AG08395 (cell line): ENCODE measurements at places on chromosomes 2 and 18.
A peak's percentile ranks its signal among the peaks of the same experiment; 100 is the strongest.

DNA sequence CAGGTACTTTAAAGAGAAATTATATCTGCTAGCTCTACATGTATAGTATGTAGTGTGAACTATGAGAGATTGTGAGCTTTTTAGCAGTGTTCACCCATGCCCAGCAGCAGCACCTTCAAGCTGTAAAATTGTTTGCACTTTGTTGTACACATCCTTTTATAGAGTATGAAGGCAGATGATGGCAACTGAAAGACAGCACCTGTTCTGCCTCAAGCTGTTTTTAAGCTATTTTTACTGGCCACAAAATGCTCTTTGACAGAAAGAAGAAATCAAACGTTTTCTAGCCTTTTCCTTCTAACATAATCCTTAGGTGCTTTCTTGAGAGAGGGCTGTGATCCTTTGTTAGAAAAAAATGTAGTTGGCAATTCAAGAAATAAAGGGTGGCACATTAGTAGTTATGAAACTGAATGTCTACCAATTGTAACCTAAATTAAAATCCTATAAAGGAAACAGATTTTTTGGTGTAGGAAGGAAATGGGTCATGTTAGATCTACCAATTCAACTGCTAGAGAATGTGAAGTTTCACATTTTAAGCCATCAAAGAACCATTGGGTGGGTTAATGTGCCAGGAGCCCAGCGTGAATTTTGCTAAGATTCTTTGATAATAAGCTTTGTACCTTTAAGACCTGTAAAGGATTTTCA, 59.5 kb downstream of the R3HDM1 start:
- DNase-seq: no peak

DNA sequence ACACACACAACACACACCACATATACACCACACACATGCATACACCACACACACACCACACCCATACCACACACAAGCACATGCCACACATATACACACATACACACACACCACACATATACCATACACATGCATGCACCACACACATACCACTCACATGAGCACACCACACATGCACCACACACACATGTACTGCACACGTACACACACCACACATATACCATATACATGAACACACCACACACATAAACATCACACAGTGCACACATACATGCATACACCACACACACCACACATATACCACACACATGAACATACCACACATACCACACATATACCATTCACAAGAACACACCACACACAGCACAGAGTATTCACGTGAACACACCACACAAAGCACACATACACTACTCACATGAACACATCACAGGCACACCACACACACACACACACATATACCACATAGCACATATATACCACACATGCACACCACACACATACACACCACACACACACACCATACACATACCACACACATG, 219.9 kb upstream of the RAB6C start:
- DNase-seq: no peak

GRCh38 chr2:10009811-10010781, 33.3 kb upstream of the KLF11 start:
- peak; percentile 78 for DNase-seq

GRCh38 chr18:6886797-6887330, 157.3 kb downstream of the ARHGAP28 start:
- DNase-seq: no peak

DNA sequence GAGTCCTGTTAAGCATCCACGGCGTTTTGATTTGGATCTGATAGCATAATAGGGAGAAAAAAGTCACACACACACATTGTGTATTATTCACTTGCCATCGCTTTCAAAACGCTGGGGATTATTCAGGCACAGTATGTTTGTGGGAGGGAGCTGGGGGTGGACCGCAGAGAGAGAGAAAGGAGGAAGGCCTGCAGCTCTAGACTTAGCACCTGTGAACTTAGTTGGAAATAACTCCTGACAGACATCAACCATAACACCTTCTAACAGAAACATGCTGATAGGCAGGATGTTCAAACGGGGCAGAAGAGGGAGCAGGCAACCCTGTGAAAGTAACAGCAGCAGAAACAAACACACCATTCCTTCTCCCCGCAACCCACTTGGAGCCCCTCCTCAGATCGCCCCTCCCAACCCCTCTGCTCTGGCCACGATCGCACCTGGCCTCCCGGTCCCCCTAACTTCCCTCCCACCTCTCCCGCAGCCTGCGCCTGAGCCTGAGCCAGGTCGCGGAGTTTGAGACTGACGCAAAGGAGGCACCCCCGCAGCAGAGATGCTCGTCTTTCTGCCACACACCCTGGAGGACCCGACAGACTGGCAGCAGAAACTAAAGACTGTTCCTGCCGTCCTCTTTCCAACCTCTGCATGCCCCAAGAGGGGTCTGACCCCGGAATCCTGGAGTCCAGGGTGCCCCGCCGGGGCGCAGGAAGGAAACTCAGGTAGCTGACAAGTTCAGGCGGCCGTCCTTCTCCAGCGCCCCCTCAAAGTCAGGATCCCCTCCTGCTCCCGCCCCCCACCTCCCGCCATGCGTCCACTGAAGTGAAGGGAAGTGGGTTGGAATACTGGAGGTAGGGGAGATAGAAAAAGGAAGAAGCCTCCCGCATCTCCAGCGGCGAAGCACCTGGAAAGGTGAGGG, 738 bp downstream of the CHST9 start:
- DNase-seq: no peak

DNA sequence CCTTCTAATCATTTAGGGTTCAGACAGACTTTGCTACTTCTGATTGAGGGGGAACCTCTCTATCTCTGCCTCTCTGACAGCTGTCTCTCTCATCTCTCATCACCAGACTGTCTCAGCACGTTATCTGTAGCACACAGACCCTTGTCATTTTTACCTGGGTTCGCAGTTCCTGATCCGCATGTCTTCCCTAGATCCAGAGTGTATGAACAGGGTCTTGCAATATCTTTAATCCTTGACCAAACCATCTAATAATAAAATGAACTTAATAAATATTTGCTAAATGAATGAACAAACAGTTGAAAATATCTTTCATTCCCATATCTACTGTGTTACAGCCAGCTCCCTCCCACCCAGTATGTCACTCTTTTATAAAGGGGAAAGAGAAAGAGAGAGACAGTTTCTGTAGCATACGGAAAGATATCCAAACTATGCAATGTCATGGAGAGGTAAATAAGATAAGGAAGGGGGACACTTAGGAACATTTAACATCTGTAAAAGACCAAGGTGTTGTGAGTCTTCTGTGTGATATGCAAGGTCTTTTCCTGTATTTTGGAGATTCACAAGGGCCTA, 507.6 kb downstream of the SUCLG1 start:
- DNase-seq: no peak

DNA sequence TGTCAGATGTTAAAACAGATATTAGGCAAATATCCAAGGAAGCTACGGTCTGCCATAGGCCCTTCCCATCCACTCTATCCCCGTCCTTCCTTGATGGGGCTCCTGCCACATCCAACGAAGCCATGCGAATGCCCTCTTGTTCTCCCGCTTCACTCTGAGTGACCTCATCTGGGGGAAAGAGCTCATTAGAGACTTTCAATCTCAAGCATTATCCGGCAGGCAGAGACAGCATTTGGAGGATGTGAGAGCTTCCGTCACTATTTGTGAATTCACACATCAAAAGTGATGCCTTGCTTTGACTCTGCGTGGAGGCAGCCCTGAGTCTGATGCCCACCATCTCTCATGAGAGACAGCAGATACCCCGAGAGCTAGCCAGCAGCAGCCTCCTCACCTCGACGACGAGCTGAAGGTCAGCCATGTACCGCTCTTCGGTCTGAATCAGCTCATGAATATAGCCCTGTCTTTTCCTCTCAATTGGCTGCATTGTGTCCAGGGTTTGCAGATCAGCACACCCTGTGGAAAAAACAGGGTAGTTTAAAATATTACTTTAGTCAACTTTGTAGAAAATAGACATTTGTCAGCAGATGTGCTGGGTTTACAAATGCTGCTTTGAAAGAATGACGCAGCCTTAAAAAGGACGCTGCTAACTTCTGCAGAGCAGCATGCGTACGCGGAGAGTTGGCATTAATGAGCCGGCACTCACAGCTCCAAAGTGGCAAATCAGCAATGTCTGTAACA, 45.9 kb downstream of the FAM228A start:
- DNase-seq: no peak

DNA sequence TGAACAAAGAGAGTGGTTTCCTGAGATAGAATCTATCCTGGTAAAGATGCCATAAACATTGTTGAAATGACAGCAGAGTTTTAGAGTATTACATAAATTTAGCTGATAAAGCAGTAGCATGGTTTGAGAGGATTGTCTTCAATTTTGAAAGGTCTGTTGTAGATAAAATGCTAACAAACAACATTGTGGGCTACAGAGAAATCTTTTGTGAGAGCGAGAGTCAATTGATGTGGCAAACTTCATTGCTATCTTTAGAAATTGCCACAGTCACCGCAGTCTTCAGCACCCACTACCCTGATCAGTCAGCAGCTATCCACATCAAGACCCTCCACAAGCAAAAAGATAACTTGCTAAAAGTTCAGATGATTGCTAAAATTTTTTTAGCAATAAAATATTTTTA, 17.5 kb downstream of the VRK2 start:
- DNase-seq: no peak

DNA sequence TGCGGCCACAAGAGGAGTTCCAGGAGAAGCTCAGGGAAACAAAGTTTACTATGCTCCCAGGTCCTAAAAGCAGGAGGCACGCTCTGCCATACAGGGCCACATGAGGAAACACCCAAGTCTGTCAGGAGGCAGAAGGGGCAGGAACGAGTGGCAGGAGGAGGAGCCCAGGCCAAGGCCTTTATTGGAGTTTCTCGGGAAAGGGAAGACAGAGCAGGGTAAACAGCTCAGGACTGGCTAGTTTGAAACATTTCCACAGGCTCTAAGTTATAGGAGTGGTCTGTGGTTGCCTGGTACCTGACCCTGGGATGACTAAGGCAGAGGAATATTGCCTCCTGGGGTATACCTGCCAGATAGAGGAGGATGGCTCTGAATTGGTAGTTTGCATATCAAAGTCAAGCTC, 3.7 kb upstream of the ZNF638 start:
- no peak for DNase-seq

DNA sequence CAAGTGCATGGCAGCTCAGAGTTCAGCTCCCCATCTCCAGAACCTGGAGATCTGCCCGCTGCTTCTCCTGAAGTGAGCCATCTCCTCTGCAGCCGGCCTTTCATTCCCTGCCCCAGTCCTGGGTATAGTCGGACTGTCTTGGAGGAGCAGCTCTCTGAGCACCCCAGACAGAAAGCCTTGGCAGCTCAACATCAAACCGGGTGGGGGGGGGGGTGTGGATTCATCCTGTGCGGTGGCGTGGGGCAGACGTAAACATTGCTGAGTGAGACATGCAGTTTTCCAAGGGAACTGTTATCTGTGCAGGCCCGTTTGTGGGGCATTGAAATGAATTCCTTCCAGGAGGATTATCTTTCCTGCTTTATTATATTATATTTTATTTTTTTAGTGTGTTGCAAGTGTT, 125.9 kb upstream of the MYCN start:
- no peak for DNase-seq

DNA sequence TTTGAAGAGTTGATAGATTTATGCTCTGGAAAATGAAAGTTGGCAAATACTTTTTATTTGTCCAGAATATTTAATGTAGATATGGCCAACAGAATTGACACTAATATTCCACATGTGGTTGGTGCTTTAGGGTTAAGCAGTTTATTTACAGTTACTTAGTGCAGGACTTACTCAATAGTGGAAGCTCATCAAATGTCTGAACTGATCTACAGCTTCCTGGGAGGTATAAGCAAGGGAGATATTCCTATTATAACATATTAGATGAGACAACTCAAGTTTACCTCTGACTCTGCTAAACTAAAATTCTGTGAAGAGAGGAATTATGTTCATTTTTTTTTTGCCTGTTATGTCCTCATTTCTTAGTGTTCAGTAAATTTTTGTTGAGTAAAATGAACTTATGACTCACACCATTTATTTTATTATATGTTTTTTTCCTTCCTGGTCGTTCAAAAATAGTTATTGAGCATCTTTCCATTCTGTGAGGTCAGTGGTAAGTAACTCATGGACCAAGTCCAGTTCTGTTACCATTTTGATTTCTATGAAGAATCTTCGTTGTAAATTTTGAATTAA, 13.6 kb downstream of the ABI2 start:
- no peak for DNase-seq

- no peak for DNase-seq
Measured at GRCh38 chr18:31554776-31555175, 36.9 kb upstream of the TTR start.

GRCh38 chr2:41137031-41137430, 685.1 kb upstream of the SLC8A1 start:
- no peak for DNase-seq

DNA sequence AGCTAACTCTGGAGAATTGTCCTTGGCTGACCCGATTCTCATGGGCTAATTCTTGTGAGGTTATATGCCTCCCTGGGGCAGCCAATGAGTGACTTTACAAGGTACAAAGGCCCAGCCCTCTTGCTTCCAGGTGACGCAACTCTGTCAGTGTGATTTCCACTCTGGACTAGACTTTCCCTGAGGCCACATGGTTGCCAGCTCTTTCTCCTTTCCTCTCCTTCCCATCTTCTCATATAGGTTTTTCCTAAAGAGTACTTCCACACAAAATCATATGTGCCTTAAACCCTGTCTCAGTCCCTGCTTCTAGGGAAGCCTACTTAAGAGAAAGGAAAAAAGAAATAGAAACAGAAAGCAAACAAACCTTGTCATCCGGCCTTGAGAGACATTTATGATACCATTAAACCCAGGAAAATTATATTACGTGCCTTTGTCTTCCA, 226.2 kb upstream of the ZSWIM2 start:
- no peak for DNase-seq

DNA sequence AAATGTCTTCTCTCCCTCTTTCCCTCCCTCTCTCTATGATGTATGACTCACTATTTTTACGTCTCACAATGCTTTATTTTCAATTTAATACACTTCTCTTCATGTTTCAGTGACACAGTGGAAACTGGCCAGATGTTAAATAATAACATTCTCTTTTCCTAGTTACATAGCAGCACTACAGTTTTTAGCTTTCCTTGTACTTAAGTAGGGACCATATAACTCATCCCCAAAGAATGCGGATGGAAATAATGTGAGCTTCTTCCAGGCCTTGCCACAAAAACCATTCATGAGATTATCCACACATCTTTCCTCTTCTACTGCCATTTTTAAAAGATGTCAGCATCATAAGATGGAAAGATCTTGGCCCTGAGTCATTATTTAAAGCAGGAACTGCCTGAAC, 789.4 kb downstream of the LRP1B start:
- DNase-seq: peak; percentile 51

GRCh38 chr2:200288670-200289429, 17.6 kb upstream of the SPATS2L start:
- DNase-seq: peak; percentile 81

- DNase-seq: peak; percentile 25
Measured at GRCh38 chr2:70826696-70827350, 6.4 kb upstream of the CLEC4F start.
